ENCODE measurements at places on chromosomes 12 and 14. TPM values are rescaled to one million over a fixed set of nuclear protein-coding genes. Genes with fewer than 3 reads are reported as not detected.

Gene NRL
- 6.1 TPM for total RNA-seq

Gene RPS6KL1
- 9.4 TPM for total RNA-seq

Gene LTBR
- 176 TPM for total RNA-seq

Gene TAS2R43
- 2.7 TPM for total RNA-seq

Gene B3GNT4
- not detected for total RNA-seq

DNA sequence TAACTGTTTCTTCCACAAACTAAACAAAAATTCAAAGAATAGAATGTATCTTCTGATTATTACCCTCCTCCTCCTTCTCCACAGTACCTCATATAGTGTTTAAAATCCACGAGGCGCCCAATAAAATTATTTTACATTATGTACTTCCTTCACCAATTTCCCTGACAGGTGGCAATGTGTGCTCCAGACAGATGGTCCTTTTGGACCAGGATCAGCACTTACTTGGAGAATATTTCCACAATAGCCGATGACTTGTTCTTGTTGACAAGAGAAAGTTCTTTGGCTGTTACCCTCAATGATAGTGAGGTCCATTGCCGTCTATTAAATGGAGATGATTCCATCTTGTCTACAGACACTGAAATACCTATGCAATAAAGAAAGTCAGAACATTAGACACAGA, 34.9 kb downstream of the LIMA1 start:
- DNase-seq: no peak
- peaks cover 83% of the 10 kb centered on the region for H3K4me1 ChIP-seq
- H3K27ac ChIP-seq: peak overlapping the region; percentile 90
- peaks cover 3% of the 10 kb centered on the region for H3K36me3 ChIP-seq

GRCh38 chr14:59283361-59283760, 94.9 kb downstream of the DAAM1 start:
- H3K36me3 ChIP-seq: no peaks in the 10 kb centered on the region
- H3K27me3 ChIP-seq: no peaks in the 10 kb centered on the region
- no peak overlapping the region for H3K4me3 ChIP-seq
- DNase-seq: no peak
- H3K27ac ChIP-seq: no peak overlapping the region

Data from thoracic aorta (tissue), 2 donors.